ENCODE measurements at places on chromosomes 1 and 21. TPM values are rescaled to one million over a fixed set of nuclear protein-coding genes. Genes with fewer than 3 reads are reported as not detected.

SLC9C2 gene
- total RNA-seq: not detected

DNA sequence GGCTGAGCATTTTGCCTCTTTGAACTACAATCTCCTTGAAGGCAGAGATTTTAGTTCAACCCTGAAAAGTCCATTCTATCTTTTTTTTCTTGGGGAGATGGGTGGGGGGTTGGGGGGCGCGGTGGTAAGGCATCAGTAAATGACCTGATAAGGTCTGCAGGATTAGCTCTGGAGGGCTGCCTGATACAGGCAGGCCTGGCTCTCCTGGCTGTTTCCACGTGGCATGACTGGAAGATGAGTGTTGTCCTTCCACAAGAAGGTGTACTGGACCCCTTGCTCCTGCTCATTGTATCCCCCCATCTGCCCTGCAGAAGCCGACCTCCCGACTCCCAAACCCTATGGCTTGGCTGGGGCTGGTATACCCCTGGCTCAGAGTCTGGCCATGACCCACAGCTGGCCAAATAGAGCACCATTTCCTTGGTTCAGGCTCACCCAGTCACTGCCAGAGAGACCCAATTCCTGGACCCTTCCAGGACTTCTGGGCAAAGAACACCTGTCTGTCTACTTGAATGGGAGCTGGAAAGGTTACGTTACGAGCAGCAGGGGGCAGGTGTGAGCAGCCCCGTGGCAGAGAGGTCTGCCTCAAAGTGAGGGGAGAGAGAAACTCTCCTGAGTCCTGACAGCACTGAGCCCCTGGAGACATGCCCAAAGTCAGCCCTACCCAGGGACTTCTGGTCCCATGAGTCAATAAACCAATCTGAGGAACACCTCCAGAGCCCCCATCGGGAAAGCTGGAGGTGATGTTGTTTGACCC, 17.0 kb downstream of the DHRS3 start:
- peak; percentile 60 for DNase-seq

GRCh38 chr1:99759518-99760160, 6.8 kb downstream of the FRRS1 start:
- no peak for DNase-seq

FABP3 gene
- 0.20 TPM for total RNA-seq

GRCh38 chr1:167057241-167057688, 32.9 kb downstream of the GPA33 start:
- DNase-seq: peak; percentile 51

MARK1 gene
- total RNA-seq: 0.65 TPM

GRCh38 chr1:163874070-163874469, 552.3 kb downstream of the NUF2 start:
- peak; percentile 6 for DNase-seq

- peak; percentile 16 for DNase-seq
Observed at GRCh38 chr1:212721388-212722247, 22.0 kb upstream of the BATF3 start.

GRCh38 chr1:59509341-59509875, 212.5 kb downstream of the FGGY start:
- DNase-seq: no peak

DNA sequence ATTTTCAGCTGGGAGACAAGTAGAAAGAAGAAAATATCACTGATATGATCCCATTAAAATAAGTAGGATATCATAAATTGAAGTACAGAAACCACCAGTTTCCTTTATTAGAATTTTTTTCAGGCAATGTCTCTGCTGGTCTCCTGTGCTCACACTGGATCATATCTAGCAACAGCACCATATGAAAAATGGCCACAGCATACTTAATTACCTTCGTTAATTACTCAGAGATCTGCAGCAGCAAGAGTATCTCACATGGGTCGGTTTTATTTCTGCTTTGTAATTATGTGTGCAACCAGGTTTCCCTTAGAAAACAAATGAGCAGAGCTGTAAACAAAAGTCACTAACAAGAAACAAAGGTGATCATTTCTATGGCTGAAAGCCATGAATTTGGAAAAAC, 287.9 kb downstream of the LRRIQ3 start:
- DNase-seq: no peak

IL20 gene
- not detected for total RNA-seq
